Posterior cingulate gyrus (tissue), 11 donors: ENCODE measurements at places on chromosomes 3 and 15.

- DNase-seq, result no peak
These were observed 188.7 kb upstream of the EIF1B start for GRCh38 chr3:40120806-40121205.

DNA sequence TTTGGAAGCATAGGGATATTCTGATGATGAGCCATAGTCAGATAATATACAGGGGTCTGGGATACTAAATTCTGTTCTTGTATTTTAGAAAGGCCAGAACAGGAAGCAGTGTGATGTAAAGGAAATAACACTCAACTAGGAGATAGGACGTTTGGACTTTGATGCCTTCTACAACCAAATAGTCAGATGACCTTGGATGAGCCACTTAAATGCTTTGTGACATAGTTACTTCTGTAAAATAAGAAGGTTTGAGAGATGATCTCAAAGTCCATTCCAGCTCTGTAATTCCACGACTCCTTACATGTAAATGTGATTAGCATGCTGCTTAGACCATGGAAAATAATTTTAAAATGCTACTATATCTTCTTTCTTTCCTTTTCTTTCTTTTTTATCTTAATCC is 29.5 kb upstream of the CCDC54 start:
- DNase-seq, result no peak

DNA sequence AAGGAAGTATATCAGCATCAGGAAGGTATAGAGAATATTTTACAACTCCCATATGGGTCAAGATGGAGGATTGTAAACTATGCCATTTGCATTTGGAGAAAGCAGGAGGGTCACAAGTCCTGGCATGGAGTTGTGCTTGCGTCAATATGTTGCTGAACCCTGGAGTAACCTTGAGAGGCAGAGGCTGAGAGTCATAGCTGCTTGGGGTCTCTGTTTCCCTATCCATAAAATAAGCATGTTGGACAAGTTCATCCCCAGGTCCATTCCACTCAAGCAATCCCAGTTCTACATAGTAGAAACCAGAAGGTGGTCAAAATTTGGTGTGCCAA is 273.6 kb downstream of the MECOM start:
- DNase-seq, result no peak

- no peak for DNase-seq
These were observed 295 bp downstream of the ZWILCH start for GRCh38 chr15:66505430-66505811.

DNA sequence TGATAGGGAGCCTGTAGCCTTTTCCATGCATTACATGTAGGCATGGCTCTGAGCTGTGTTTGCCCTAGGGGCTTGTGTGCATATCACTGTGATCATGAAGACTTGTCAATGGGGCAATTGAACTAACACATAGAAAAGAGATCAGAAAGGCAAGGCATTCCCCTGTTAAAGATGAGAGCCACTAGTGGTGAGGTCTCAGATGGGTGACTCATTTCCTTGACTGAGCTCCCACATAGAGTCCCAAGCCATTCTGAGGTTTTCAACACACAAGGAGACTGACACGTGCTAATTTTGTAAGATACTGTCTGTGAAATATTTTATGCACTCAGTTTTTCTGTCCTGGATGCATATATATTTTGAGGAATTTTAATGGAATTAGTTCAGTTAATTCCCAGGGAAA is 53.8 kb downstream of the SAMMSON start:
- no peak for DNase-seq

DNA sequence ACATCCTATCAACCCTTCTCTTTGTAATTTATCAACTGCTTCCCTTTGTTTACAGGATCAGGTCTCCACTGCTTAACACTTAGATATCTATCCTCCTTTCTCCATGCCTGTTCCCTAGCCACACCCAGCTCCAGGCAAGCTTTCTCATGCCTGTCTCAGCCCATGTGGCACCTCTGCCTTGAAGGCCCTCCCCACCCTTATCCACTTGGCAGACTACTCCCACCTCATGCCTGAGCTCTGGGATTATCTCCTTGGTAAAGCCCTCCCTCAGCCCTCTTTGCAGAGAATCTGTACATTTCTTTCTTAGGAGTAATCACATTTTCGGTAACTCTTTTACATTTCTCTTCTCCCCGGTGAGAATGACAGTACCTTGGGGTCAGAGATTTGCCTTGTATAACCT is 96.0 kb downstream of the ATP1B3 start:
- DNase-seq, result no peak

DNA sequence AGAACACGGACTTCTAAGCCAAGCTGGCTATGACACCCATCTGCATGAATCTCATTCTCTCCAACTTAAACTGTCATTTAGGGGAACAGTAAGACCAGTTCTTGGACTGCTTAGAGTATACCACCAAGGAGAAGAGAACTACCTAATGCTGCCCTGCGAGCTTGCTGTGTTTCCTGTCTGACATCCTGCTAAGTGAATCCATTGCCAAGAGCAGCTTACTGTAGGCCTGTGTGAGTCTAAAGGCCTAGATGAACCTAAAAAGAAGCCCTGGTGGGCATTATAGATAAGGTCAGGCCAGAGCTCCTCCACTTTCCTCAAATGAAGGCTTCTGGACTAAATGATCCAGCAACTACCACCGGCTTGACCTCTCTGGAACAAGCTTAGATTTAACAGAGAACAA is 15.0 kb downstream of the LZTFL1 start:
- DNase-seq, result no peak

DNA sequence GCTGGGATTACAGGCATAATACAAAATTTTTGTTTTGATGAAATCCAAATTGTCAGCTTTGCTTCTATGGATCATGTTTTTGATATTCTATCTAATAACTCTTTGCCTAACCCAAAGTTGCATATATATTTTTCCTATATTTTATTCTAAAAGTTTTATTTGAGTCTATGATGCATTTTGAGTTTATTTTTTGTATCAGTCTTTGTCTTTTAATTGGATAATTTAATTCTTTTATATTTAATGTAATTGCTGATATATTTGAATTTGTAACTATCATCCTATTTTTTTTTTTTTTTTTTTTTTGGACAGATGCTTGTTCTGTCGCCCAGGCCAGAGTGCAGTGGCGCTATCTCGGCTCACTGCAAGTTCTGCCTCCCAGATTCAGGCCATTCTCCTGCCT is 19.7 kb upstream of the DENND4A start:
- DNase-seq, result no peak

DNA sequence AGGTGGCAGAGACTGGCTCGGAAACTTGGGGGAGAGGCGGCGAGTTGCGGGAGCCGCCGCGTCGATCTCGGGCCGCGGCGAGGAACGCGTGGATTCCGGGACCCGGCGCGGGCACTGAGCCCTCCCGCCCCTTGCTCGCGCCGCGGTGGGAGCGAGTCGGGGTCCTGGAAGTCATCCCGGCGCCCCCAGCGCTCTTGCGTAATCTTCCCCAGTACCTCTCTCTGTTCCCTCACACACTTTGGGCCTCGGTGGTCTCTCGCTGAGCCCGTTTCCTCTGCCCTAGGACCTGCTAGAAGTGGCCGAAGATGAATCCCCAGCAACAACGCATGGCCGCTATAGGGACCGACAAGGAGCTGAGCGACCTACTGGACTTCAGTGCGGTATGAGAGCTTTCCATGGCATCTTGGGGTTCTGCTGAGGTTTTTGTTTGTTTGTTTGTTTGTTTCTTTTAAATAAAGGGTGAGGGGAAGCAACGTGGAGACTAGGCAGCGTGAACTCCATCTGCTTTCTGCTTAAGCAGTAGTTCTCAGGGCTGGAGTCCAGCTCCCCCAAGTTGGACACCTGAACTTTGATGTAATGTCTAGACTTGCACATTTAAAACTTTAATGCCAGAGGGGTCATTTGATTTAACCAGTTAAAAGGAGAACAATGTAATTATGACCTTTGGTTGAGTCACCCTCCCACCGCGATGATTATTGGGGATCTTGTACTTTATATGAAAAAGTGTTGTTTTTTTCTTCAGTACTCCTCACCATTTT is 1.3 kb downstream of the TCF12 start:
- DNase-seq, result peak; percentile 14

- DNase-seq, result no peak
These were observed 283.1 kb upstream of the LRRFIP2 start for GRCh38 chr3:37457378-37458065.

- no peak for DNase-seq
These were observed 7.5 kb downstream of the TMEM40 start for GRCh38 chr3:12751571-12751970.

- DNase-seq, result no peak
These were observed 13.7 kb upstream of the SERPINI2 start for GRCh38 chr3:167487556-167487955.

- DNase-seq, result no peak
These were observed 2.7 kb downstream of the ZIC1 start for GRCh38 chr3:147411815-147412241.

GRCh38 chr15:97459771-97460170 is 500.7 kb upstream of the ARRDC4 start:
- no peak for DNase-seq

- DNase-seq, result no peak
These were observed 405.3 kb upstream of the C2CD4B start for GRCh38 chr15:62570405-62570783.

- DNase-seq, result no peak
These were observed 139.4 kb downstream of the NECTIN3 start for GRCh38 chr3:111210866-111211564.

DNA sequence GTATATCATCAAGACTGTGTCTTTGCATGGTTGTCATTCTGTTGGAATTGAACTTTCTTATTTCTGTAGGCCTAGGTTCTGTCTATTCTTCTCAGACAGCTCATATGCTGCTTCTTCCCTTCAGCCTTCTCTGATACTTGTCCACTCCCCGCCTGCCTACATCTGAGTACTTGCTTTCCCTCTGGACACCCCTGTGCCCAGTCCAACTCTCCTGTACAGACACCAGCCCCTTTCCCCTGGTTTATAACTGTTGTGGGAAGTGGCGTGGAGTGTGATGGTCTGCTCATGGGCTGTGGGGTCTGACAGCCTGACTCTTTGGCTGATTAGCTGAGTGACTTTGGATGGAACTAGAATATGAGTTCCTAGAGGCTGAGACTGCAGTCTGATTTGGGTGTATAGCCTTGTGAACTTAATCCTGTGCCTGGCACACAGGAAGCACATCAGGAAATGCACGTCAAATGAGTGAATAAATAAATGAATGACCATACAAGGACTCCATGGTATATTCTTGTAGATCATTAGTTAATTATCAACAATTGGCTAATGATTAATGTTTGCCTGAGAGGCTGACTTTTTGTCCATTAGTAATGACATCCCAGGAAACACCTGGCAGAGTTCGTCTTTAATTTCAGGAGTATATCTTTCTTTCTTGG is 11.8 kb downstream of the CACNA1D start:
- no peak for DNase-seq

DNA sequence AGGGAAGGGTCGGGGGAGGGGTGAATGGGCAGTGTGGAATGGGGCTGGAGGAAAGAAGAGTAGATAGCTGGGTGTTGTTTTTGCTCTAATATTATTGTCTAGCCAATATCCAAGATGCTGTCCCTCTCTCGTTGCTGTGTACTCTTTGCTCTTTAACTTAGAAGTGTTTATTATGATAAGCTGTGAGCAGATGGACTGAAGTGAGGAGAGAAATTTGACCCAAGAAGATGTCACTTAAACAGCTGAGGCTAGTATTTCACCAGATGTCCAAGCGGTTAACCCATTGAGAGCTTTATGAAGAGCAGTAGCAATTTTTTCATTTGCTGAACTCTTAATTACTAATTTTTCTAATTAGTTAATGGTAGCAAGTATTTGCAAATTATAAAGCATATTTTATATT is 212.2 kb upstream of the TP63 start:
- no peak for DNase-seq

GRCh38 chr15:73227433-73228056 is 141.2 kb downstream of the HCN4 start:
- DNase-seq, result no peak

DNA sequence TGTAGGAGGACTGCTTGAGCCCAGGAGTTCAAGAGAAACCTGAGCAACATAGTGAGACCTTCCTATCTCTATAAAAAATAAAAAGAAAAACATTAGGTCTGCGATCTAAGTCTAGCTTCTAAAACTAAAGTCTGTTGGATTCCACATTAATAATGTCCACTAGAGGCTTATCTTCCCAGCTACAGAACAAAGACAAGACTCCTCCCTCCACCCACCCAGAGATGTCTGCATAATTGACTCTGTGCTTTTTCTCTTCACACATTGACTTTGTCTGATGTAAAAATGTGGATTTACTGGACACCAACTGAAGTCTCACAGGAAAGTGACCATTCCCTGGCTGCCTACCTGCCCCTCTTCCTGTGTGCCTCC is 91.8 kb downstream of the ATP10A start:
- no peak for DNase-seq

GRCh38 chr3:15295506-15295905 is 36.9 kb downstream of the SH3BP5 start:
- DNase-seq, result no peak

- no peak for DNase-seq
These were observed 149.7 kb upstream of the SUCLG2 start for GRCh38 chr3:67804089-67804488.

- no peak for DNase-seq
These were observed 17.9 kb upstream of the PAQR5 start for GRCh38 chr15:69280783-69281182.

DNA sequence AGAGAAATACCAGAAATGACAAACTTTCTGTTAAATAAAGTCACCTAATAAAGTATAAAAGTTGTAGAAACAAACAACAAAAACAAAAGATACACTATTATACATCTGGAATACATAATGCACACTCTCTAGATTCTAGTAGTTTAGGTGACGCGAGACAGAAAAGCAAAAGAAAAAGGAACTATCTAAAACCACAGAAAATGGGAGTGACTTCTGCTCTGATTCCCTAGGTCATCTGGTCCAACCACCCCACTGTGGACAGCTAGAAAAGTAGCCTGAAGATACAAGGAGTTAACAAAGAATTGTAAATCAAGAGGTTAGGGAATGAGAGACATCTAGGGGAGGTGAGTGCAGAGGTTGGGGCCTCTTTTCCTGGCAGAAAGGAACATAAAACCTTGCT is 39.1 kb downstream of the DHX36 start:
- DNase-seq, result no peak

DNA sequence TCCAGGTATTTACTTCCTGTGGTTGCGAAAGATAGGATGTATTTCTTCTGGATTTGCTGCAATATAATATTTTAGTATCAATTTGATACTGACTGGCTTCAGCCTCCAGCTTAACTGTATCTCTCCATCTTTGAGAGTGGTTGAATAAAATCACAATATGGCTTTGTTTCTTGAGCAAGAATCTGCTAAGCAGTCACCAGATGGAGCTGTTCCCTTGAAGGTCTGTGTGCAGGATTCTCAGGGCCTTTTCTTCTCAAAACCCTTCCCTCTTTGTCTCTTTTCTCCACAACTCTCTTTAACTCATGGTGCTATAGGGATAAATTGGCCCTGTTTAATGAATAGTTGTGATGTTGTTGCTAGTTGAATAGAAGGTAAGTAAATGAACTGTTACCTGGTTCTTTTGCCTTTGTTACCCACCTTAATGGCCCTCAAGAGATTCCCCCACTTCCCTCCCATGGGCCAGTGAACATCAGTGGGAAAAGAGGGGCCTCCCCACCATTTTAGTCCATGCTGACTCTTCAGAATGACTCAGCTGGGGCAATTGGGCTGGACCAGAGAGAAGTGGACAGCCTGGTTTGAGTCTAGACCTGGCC is 34.8 kb upstream of the RAB6B start:
- no peak for DNase-seq
